ENCODE measurements at places on chromosomes 11 and 22.
A peak's percentile ranks its signal among the peaks of the same experiment; 100 is the strongest.

- DNase-seq: no peak
Measured at GRCh38 chr22:44309647-44310046, 3.1 kb downstream of the SHISAL1 start.

GRCh38 chr11:1140642-1141490, 16.9 kb upstream of the MUC5AC start:
- no peak for DNase-seq

DNA sequence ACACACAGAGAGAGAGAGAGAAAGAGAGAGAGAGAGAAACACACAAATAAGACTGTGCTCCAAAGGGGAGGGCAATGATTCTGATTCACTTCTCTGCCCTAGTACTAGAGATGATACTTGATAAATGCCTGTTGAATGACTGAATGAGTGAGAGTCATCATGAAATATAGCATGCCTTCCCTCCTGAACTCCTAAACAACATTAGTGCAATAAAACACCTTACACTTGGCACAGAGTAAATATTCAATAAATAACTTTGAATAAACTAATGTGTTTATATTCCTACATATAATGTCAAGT, 511.2 kb upstream of the RAG2 start:
- DNase-seq: no peak

DNA sequence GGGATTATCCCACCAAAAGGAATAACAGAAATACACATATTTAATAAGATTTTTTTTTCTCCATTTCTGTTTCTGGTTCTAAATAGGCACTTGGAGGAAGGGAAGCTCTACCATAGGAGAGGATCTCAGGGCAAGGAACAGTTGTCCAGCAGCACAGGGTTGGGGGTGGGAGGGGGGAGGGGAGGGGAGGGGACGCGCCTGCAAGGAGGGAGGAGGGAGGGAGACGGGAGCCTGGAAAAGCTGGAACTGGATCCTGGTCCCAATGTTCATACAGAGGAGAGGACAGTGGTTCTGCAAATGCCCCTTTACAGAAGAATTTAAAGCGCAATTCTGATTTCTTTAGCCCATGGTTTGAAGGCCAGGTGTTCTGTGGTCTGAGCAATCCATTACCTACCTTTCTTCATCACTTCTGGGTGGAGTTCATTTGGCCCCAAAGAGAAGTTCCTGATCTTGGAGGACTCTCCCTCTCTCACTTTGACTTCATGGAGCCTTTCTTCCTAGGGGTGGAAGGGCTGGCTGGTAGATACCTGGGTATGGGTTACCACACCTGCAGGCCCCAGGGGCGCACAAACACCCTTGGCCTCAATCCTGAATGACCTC, 348.9 kb upstream of the NCAM1 start:
- DNase-seq: no peak

DNA sequence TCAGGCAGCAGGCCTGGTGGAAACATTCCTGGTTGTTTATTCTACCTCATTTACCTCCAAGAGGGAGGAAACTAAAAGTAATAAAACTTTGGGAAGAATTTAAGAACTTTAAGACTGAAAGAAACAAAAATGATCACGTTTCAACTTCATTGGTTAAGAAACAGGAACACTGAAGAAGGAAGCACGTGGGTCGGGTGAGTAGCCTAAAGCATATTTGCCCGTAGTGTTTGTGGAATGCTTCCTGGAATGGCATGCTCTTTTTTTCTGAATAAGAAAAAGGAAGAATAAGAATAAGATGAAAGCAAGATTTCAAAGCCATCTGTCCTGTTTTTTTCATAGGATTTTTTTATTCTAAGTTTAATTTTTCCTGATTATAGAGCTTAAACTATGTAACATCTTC, 83.1 kb downstream of the WNT11 start:
- no peak for DNase-seq

- no peak for DNase-seq
Measured at GRCh38 chr11:28619846-28620540, 511.8 kb downstream of the METTL15 start.

DNA sequence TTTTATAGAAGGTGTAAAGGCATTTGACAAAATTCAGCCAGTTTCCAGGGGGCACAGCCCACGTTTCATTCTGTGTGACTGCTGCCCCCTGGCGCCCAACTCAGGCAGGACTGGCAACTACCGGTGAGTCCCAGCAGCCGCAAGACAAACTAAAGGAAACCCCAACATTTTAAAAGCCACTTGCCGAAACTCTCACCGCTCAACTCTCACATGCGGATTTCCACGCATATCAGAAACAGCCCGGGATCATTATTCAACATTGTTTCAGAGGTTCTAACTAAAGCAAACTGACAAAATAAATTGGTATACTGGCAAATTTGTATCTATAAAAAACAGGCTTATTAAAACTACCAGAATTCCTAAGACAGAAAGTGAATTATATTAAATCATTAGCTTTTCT, 48.2 kb downstream of the MORC2 start:
- DNase-seq: no peak

DNA sequence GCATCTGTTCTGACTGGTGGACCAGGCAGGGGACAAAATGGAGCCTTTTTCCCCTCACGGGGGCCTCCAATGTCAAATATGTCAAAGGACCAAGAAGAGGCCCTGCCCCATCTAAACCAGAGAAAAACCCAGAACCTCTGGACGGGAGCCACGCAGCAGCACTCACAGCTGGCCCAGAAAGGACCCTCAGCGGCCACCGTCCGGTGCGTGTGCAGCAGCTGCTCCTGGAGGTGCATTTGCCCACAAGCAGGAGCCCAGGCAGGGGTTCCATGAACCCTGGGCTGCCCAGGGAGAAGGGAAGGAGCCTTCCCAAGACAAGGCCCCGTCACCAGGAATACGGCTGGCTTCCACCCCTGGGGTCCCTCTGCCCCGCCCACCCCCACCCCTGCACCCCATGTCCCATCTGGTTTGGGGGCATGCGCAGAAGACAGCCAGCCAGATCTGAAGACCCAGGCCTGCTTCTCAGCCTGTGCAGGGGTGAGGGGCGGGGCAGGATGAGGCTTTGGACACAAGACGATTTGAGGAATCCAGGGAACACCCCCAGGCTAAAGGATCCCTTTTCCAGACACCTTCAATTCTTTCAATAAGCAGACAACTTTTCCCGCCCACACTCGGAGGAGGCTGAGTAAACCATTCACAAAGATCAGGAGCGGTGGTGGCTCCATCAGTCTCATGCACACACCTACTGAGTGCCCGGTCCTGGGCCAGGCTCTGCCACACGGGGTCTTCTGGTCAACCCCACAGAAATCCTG, 423.1 kb downstream of the SHANK2 start:
- DNase-seq: no peak

DNA sequence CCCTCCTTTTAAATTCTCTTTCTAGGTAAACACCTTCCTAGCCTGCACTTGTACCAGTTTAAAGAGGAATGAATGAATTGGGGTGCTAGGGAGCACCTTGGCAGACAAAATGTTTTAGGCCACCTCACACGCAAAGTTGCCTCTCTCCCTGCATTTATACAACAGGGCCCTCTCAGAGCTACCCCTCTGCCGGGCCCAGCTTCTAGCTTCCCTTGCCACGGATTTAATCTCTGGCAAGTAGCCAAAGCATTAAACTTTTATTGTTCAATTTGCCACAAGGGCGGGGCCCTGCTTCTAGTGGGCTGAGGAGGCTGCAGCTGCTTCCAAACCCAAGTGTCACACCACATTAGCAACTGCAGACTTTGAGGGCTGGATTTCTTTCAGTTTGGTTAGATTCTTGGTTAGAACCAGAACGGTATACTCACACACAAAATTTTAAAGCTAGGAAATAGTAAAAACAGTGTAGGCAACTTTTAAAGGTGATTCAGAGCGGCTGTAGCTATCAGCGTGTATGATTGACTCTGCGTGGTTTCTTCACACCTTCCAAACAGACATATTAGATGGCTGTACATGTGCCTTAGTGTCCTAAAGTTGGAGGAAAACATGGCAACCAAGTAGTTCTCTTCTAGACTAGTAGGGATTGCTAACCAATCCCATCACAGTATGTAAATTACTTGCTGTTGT, 6.5 kb downstream of the KREMEN1 start:
- DNase-seq: peak; percentile 67

GRCh38 chr22:38304526-38304925, 12.7 kb downstream of the CSNK1E start:
- no peak for DNase-seq

GRCh38 chr22:23144932-23145877, at the start of gene RAB36:
Gene RAB36, plus strand, starts transcription at chr22:23145477. Its CDS starts 1,140 bp downstream, at chr22:23146617.
- DNase-seq: peak; percentile 92

DNA sequence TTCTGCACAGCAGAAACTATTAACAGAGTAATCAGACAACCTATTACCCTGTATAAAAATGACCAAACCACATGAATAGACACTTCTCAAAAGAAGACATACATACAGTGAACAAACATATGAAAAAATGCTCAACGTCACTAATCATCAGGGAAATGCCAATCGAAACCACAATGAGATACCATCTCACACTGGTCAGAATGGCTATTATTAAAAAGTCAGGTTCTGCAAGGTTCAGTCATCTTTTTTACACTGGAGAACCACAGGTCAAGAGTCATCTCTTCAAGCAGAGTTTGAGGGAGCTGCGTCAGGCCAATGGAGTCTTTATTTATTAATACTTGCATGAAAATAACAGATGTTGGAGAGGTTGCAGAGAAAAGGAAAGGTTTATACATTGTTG, 40.4 kb downstream of the RCN1 start:
- no peak for DNase-seq

- DNase-seq: no peak
Measured at GRCh38 chr11:64340671-64341335, 799 bp downstream of the CCDC88B start.

DNA sequence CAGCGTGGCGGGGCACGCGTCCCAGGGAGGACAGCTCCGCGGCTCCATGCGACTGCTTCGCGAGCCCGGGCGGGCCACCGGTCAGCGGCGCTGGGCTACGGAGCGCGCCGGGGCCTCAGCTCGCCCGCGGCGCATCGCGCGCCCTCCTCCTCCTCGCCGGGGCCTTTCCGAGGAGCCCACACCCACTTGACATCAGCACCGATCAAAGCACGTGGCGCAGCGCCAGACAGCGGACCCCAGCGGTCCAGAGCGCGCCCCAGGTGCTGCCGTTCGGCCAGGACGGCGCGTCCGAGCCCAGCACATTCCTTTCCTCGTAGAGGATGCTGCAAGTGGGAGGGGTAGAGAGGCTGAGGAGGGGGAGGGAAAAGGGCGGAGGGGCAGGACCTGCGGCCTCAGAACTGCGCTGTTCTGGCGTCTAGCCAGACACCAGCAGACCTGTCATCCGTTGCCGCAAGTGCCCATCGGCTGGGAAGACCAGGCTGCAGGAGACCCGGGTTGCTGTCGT, 88.6 kb downstream of the PLEKHA7 start:
- DNase-seq: no peak

GRCh38 chr22:48135592-48135991, 1373.1 kb downstream of the TBC1D22A start:
- DNase-seq: peak; percentile 35

GRCh38 chr22:50734986-50735738, 2.8 kb upstream of the ACR start:
- no peak for DNase-seq

DNA sequence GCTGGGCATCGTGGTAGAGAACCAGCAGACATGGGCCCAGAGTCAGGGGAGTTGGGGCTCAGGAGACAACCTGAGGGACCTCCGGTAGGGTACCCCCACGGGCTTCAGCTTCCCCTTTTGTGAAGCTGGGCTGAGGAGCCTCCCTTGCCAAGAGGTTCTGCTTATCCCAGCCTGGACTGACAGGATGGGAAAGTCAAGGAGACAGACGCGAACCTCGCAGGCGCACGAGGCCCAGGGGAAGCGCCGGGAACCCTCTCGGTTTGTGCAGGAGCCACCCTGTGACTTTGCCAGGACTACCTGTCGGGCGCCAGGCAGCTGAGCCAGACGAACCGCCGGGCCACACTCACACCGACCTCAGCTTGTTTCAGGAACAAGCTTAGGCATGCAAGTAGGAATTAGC, 566.1 kb downstream of the BRD1 start:
- DNase-seq: no peak

- no peak for DNase-seq
Measured at GRCh38 chr11:28727254-28727653, 619.1 kb downstream of the METTL15 start.

GRCh38 chr11:95453616-95454171, 222.7 kb upstream of the SESN3 start:
- DNase-seq: no peak

DNA sequence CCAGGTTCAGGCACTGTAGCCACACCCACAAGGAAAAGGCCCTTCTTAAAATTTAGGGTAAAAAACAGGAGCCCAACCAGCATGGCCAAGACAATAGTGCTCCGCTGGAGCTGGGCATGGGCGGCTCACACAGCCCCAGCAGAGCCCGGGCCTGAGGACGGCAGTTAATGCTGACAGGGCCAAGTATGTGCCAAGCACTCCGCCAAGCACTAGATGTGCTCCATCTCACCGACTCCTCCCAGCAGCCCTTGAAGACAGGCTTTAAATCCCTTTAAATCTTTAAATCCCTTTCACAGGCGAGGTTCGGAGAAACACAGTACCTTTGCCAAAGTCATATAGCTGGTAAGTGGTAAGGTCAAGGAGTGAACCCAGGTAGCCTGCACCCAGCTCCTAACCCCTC, 4.8 kb downstream of the ARFGAP2 start:
- DNase-seq: no peak

- DNase-seq: no peak
Measured at GRCh38 chr11:35702126-35702525, 39.6 kb downstream of the TRIM44 start.

GRCh38 chr22:32697331-32697995, 104.0 kb upstream of the TIMP3 start:
- DNase-seq: no peak

GRCh38 chr11:94840209-94840608, 72.1 kb downstream of the AMOTL1 start:
- DNase-seq: no peak

- no peak for DNase-seq
Measured at GRCh38 chr11:12539572-12539971, 134.6 kb upstream of the TEAD1 start.

DNA sequence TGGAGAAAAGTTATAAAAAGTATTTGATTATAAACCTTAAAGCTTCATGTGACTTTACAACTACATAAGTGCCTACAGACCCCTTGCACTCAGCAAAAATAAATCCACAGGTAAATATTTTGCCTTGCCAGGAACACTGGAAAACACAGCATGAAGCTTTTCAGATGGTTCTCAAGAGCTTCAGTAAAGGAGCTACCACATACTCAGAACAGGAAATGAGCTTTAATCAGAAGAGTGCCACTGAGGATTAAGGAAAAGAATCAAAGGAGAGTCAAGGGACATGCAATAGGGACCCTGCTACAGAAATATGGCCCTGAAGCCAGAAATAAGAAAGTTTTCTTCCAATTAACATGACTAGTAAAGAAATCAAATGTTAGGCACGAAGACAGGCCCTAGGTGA, 1.2 kb downstream of the CASP1 start:
- DNase-seq: no peak

- no peak for DNase-seq
Measured at GRCh38 chr11:117781627-117782026, 15.4 kb downstream of the DSCAML1 start.

DNA sequence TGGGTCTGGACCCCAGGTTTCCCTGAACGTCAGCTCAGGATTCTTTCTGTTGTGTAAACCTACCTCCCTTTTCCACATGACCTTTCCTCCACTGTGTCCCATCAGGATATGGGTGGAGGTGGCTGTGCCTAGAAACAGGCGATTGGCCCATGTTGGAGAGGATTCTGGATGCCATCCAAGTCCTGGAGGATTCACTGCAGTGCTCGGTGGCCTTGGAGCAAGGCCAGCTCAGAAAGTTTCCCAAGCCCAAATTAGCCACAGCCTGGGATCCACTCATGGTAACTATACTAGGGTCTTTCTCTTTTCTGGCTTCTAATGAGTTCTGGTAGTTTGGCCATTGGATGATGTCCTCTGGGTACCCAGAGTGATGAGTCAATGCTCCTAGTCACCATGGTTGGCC, 141.6 kb downstream of the SNX19 start:
- no peak for DNase-seq
